ENCODE measurements at places on chromosomes 1 and 21.

DNA sequence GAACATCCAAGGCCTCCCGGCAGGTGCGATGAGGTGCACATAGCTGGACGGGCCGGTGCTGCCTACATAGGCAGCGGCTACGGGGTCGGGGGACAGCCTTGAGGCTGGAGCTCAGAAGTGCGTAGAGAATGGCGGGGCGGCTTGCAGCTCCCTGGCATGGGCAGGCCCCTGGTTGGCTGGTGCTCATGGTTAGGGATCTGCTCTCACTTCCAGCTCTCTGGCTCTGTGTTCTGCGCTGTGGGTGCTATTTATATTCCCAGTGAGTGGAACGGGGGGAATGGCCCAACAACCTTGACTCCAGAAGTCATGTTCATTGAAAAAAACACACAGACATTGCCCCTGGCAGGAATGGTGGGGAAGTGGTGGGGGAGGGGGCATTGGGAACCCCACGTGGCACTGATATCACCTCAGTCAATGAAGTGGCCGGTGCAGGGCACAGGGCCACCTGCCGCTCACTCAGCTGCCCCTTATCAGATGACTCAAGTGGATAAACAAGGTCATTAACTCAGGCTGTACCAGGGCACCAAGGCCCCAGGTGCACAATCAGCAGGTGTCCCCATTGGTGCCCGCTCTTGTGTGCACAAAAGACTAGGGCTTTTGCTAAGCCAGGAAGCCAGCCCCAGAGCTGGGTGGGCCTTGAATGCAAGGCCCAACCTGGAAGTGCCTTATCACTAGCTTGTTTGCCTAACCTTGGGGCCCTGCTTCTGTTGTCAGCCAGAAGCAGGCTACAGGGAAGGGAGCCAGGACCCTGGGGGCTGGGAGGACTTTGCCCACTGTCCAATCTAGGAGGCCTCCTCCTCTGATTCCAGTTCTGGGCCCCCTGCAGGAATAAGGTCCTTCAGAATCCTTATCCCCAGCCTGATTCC lies at the start of gene NR0B2:
TSS of gene NR0B2 (minus strand) at position 222 of the 866 bp plus-strand sequence. CDS start at position 187, 35 bp downstream.
- no peak for DNase-seq

DNA sequence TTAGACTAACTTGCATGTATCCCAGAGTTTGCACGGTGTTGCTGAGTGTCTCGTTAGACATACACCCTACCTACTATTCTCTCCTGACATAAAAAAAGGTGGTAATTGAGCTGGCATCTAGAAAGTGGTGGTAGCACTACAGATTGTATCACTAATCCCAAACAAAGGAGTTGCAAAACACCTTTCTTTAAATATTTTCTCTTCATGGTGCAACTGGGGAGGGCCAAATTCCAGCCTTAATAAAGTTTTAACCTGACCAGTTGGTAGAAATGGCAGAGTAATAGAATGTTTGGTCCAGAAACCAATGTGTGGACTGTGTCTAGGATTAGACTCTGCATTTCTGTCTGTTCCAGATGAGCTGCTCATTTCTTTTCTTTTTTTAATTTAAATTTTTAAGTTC lies 40.0 kb downstream of the NFIA start:
- DNase-seq: no peak

GRCh38 chr1:224185208-224185607 lies 2.2 kb downstream of the DEGS1 start:
- no peak for DNase-seq

DNA sequence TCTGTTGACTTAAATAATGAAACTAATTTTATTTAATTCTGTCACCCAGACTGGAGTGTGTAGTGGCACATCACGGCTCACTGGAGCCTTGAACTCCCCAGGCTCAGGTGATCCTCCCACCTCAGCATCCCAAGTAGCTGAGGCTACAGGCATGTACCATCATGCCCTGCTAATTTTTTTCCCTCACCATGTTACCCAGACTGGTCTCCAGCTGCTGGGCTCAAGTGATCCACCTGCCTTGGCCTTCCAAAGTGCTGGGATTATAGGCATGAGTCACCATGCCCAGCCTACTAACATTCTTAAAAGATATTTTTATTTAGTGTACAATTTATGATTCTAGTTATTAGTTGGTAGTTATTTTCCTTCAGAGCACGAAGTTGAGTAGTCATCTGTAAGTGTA lies 49.5 kb downstream of the NRDC start:
- no peak for DNase-seq

DNA sequence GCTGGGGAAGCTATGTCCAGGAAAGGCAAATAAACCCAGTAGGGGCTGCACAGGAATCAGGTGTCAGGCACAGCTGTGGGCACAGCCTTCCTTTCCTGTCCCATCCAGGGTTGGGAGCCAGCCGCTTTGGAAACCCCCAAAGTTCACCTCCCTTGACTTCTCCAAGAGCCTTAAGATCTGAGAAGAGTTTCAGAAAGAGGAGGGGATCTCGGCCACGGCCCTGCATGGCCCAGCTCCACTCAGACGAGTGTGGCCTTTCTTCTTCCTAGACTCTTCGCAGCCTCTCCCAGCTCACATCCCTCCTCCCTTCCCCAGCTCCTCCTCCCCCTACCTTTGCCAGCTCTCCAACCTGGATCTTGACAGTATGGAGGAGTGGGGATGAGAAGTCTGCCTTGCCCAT lies 36.7 kb downstream of the RHBG start:
- no peak for DNase-seq

DNA sequence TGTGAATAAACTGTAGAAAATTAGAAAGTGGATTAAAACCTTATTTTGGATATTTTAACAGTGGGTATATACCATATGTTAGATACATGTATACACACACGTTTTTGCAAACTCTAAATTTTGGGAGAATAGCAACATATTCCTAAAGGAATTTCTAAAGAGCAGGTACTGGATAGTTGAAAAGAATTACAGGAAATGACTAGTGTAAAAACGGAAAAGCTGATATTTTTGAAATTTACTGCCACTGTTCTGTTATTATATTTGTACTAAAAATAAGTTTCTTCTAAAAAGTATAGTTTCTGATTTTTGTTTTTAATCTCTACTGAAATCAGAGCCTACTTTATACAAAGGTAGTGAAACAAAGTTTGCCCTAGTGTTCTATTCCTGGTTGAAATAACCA lies 114.1 kb downstream of the HS2ST1 start:
- DNase-seq: no peak

DNA sequence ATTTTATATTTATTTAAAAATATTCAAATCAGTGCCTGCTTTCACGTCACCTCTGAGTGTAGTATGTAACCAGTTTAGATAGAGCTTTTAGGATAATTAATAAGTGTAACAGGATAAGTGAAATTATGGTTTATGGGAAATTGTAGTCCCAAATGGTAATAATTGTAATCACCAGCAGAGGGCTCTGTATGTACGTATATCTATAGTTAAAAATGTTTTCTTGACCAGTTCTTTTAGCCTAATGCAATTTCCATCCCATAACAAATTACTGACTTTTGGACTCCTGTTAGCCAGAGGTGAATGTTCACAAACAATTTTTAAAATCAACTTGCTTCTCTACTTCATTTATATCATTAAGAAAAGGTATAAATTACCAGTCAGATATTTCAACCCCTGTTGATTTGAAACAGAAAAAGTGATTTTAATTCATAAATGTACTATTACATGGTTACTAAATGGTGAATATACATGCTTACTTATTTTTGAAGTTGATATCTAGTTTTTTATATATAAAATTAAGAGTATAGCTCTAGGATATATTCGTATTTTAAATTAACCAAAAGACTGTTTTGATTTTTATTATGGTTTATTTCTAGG lies 25.3 kb downstream of the SLC30A7 start:
- peak; percentile 23 for DNase-seq

DNA sequence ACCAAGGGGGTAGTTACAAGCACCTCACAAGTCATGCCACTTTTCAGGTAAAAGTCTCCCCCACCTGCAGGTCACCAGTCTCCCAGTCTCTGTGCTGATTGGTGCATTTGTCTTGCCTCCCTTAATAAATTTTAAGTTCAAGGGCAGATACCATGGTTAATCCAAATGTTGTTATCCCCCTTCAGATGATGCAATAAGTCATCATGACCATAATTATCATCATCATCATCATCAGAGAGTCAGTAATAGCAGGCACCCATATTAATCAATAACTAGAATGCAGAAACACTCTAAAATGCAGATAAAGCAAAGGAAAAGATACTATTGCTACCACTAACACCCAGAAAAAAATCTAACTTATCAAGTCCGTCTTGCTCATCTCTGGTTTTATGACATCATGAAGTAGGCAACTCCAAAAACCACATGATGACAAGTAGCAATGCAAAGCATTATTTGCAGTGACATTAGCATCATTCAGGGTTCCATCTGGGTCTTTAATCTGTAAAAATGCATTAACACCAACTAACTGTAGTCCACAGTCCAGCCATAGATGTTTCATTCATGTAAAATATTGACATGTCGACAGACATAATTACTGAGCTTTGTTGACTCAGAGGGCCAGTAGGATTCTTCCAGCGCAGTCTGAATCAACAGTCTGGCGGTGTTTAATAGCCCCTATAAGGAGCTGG lies 492.0 kb upstream of the RUNX1 start:
- DNase-seq: peak; percentile 68

- no peak for DNase-seq
These were observed 49.6 kb downstream of the SLC9C2 start for GRCh38 chr1:173553312-173553711.

DNA sequence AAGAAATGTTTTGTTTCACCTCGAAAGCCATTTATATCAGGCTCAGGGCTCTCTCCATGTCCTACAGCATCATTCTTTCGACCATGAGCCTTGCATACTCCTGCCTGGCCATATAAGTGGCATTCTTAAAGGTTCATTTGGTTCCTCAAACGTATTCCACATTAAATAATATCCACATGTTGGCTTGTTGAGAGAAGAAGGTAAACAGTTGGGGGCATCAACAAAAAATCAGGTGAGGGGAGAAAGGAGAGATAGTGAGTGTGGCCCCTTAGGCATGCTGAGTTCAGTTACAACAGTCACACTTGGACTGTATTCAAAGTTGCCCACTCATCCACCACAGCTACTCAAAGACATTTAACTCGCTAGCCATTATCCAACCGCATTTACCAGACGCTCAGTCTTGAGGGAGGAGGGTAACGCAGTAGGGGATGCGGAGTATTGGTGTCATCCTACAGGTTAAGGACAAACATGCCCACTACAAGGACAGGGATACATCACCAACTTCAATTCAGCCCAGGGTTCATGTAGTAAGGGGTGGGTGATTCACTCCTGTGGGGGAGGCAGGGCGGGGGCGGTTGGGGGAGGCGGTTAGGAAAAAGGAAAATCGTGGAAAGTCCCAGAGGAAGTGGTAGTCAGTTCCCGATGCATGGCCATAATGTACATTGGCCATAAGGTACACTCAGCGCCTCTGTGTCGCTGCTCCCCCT lies 1.4 kb downstream of the ZNF697 start:
- no peak for DNase-seq

DNA sequence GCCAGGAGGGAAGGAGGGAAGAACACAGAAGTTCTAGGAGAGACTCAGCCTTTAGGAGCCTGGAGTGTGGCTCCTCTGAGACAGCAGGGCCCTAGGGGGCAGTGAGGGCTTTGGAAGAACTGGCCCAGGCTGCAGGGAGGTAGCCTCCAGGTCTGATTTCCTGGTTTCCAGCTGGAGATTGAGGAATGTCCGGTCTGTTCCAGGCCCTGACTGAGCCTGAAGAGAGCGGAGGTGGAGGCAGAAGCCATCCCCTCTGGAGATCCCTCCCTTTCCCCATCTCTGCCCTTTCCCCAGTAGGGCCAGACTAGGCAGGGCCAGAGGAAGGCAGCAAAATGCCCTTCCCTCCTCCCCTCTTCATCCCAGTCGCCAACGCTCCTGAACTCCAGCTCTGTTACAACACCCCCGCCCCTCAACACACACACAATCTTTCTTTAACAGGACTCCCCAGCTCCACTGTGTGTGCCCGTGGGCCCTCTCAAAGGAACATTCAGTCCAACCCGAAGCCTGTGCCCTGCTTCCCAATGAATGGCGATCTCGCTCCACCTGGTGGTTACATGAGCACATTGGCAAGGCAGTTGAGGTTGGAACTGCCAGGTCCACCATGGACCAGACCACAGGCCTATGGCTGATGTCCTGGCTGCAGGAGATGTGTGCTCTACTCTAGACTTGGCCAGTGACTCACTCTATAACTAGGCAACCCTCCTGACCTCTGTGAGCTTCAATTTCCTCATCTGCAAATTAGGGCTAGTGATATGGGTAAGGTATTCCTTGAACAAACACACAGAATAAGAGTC lies 32.0 kb downstream of the MAP7D1 start:
- peak; percentile 91 for DNase-seq

GRCh38 chr1:22710701-22711049 lies at the start of gene EPHB2:
Gene EPHB2, plus strand, starts transcription at chr1:22710839. Its CDS starts 144 bp downstream, at chr1:22710983.
- peak; percentile 93 for DNase-seq

DNA sequence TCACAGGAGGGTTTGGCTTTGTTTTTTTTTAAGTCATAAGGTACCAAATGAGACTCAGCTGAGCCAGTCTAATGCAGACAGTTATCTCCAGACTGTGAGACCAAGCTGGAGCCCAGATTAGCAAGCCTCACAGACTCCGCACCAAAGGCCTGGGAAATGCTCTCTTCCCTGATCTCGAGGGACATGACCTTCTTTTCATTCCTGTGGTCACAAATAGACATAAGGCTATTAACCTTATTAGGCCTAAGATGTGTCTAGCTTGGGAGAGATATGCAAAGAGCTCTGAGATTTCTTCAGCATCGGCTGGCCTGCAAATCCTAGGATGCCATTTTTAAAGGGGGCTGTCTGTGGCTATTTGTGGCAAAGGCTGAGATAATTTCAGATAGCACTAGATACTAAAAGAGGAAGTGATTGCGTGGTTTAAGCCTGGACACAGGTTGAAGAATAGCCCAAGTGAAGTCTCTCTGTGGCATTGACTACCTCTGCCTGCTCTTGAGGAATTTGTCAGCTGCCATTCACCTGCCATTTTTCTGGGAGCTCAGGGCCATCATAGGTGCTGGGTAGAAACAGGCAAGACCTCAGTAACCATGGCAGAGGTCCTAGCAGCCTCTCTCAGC lies 301.3 kb downstream of the SIPA1L2 start:
- DNase-seq: no peak

DNA sequence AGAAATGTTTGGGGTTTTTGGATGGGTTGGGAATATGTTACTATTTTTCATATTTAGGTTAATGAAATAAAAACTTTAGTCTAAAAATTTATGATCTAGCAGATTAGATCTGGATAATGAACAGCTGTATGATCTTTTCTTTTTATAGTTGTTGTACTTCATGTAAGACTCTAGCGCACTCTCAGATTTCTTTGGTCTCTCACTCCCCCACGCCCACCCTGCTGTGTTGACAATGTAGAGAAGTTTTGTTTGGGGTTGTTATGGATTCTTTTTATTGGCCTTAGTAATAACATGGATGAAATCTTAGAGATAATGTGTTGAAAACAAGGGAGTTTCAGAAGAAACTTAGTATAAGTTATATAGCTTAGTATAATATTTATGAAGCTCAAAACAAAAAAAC lies 5.5 kb downstream of the KLF18 start:
- DNase-seq: no peak

DNA sequence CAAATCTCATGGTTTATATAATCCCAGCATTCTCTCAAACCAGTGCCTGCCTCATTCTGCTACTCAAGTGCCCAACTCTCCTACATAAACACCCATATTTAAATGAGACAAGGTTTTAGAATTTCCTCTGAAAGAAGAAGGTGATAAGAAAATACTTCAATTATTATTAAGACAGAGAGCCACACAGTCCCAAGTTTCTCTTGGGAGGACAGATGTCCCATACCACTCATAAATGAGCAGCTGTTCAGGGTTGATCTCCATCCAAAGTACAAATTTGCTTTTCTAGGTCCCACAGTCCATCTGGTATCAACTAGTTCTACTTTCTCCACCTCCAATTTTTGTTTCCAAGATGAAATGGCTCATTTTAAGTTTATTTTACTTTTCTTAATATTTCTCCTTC lies 11.3 kb downstream of the DCAF8 start:
- no peak for DNase-seq
